Activated CD4-positive, alpha-beta memory T cell treated with anti-CD3 and anti-CD28 coated beads, Interleukin-2, amount 10 ng/mL, durations not matched to agents 7 days and 5 days (primary cell): ENCODE measurements at places on chromosomes 16 and 17. TPM values are rescaled to one million over a fixed set of nuclear protein-coding genes. Genes with fewer than 3 reads are reported as not detected.

Gene CHST5
- total RNA-seq: 0.10 TPM

Gene CHST4
- not detected for total RNA-seq

Gene MEIOB
- not detected for total RNA-seq

Gene ATP2C2
- total RNA-seq: not detected

Gene MGAT5B
- total RNA-seq: 0.13 TPM

Gene SYT17
- not detected for total RNA-seq

Gene TNFRSF13B
- total RNA-seq: not detected

Gene ST6GALNAC2
- 0.25 TPM for total RNA-seq

Gene MTHFSD
- total RNA-seq: 22.2 TPM

Gene IRX5
- total RNA-seq: 0.38 TPM

Gene EFCAB5
- total RNA-seq: 0.86 TPM

Gene CX3CL1
- not detected for total RNA-seq

Gene KRTAP1-1
- not detected for total RNA-seq

Gene ZNF423
- total RNA-seq: not detected

Gene TMEM114
- not detected for total RNA-seq

Gene KLHL10
- not detected for total RNA-seq

Gene MT1G
- total RNA-seq: 2.2 TPM

Gene RDM1
- total RNA-seq: 16.9 TPM

Gene KRT20
- total RNA-seq: not detected

Gene NRN1L
- total RNA-seq: 0.76 TPM

Gene BICDL2
- 1.4 TPM for total RNA-seq

Gene ZFP3
- 3.4 TPM for total RNA-seq

Gene CCL15
- not detected for total RNA-seq

Gene GAST
- total RNA-seq: not detected
